ENCODE measurements at places on chromosomes 16 and 17.
A peak's percentile ranks its signal among the peaks of the same experiment; 100 is the strongest.

- no peak for DNase-seq
These were observed 272.4 kb downstream of the IRF8 start for GRCh38 chr16:86171329-86171728.

GRCh38 chr17:62882284-62882683, 74.2 kb upstream of the MARCHF10 start:
- no peak for DNase-seq

DNA sequence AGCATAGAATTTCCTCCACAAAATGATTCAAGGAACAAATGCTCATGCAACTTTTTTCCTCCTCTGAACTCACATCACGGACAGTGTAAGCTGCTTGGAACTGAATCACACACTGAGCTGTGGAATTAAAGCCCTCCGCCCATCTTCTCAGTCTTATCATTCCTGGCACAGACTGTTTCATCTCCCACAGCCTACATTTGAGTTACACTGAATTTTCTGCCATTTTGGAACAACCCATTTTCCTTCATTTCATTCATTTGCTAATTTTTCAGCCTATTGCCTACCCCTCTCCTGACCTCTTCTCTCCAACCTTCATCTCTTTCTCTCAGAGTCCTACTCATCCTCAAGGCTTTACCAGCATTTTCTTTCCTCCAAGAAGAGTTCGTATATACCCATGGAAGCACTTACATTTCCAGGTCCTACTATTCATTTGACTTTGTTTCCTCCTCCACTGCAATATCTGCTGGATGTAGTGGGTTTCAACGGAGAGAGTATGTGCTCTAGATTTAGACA, 39.1 kb upstream of the TOM1L1 start:
- DNase-seq: no peak

- DNase-seq: no peak
These were observed 83.7 kb downstream of the LMF1 start for GRCh38 chr16:886802-887731.

GRCh38 chr17:63622574-63623390, 565 bp downstream of the MAP3K3 start:
- peak; percentile 17 for DNase-seq

- no peak for DNase-seq
These were observed 58.3 kb downstream of the WIPI1 start for GRCh38 chr17:68398691-68399637.

GRCh38 chr16:77191259-77191969, 424 bp downstream of the MON1B start:
- no peak for DNase-seq

DNA sequence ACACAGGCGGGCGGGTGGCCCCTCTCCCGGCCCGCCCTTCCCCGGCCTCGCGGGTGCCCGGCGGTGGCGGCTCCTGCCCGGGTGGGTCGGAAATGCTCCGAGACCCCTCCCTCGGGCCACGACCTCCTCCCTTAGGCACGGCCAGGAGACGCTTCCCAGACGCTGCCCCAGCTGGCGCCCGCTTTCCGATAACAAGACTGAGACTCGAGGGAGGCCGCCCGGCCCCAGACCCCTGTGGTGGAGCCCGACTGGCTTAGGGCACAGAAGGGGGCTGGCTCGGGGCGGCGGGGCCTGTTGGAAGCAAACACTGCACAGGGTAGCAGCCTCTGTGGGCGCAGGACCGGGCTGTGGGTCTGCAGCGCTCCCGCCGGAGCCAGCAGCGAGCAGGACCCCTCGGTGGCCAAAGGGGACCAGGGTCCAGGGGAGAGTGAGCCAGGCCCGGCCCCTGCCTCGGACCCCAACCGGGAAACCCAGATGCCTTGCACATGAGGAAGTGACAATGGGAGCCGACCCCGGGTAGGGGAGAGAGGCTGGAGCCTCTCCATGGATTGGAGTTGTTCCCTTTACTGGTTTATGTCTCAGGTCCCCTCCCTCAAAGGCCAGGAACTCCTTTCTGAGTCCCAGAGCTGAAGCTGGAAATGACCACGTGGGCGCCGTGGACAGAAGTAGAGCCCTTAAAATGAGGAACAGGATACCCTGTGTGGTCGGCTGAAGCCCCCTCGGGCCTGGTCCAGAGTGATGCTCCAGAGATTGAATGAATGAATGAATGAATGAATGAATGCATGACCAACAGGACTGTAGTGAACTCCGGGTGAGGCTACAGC, 19.8 kb upstream of the ADCY7 start:
- no peak for DNase-seq

DNA sequence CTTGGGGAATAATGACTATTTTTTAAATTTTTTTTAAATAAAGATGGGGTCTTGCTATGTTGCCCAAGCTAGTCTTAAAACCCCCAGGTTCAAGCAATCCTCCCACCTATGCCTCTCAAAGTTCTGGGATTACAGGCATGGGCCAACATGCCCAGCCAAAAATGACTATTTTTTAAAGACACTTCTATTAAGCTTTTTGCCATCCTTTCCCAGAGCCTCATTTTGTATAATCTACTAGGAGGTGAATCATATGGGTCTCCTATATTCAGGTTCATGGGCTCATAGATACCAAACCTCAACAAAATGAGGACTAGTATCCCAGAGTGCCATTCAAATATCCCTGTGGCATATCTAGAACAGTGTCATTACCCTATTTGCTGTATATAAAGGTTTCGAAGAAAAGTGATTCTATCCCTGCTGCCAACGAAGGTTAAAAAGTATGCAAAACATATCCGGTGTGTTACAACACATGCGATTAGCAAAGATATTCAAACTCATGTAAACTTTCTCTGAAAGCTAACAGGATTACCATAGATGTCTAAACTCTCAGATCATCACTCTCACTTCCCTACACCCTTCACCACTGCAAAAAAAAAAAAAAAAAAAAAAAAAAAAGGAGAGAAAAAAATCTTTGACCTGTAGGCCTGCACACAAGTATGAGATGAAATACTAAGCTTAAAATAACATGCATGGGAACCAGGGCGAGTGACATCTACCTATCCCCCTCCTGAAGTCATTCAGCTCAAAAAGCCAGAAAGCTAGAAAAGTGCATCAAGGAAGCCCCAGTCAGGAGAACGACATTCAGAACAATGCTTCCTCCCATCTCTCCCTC, 23.5 kb downstream of the XPO6 start:
- DNase-seq: no peak

- DNase-seq: no peak
These were observed 31.6 kb downstream of the VWA3A start for GRCh38 chr16:22123759-22124490.

- no peak for DNase-seq
These were observed 157.9 kb downstream of the PPM1E start for GRCh38 chr17:58913552-58913951.

DNA sequence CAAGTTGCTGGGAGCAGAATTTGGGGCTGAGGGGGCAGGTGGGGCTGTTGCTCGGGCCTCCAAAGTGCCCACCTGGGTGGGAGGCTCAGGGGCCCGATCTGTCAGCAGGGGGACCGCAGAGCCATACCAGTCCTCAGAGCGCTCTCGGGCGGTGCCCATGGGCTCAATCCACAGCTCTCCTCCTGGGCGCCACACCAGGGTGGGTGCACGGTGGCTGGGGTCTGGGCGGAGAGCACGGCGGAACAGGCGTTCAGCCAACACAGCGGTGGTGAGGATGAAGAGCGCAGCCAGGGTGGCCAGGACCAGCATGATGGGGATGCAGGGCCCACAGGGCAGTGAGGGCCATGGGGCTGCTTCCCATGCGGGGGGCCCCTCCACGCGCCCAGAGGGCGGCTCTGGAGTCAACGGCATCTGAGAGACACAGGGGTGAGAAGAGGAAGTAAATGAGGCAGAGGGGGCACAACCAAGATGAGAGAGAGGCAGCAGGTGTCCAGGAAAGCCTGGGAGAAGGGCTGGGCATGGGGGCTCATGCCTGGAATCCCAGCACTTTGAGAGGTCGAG, 1.2 kb downstream of the C16orf54 start:
- no peak for DNase-seq

DNA sequence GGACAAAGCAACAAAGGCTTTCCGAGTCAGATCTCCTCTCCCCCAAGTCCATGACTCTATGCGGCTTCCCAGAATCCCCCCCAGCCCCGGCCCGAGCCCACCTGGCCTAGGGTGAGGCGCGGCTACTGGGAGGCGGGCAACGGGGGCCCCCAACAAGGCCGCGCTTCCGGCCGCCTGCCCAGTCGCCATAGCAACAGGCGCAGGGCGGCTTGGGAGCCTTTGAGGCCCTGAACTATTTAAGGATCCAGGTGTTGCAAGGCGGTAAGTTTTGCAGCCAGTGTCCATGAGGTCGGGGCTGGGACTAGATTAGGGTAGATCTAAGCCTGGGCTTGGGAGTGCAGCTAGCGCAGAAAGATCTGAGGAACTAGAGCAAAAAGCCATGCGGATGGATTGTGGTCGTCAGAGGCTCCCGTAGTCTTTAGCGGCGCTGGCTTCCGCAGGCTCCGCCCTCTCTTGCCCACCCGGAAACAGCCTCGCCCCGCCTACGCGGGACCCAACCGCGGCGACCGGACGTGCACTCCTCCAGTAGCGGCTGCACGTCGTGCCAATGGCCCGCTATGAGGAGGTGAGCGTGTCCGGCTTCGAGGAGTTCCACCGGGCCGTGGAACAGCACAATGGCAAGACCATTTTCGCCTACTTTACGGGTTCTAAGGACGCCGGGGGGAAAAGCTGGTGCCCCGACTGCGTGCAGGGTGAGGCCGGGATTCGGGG, at the start of the genes KIAA0753 and TXNDC17:
KIAA0753 (minus strand) TSS at position 176 of the 711 bp plus-strand sequence. CDS start 5,608 bp downstream, outside the sequence.
TXNDC17 (plus strand) TSS at position 525 of the 711 bp plus-strand sequence; CDS start at position 548, 23 bp downstream.
- DNase-seq: peak; percentile 93

GRCh38 chr16:88478889-88479792, 26.1 kb downstream of the ZFPM1 start:
- DNase-seq: no peak

DNA sequence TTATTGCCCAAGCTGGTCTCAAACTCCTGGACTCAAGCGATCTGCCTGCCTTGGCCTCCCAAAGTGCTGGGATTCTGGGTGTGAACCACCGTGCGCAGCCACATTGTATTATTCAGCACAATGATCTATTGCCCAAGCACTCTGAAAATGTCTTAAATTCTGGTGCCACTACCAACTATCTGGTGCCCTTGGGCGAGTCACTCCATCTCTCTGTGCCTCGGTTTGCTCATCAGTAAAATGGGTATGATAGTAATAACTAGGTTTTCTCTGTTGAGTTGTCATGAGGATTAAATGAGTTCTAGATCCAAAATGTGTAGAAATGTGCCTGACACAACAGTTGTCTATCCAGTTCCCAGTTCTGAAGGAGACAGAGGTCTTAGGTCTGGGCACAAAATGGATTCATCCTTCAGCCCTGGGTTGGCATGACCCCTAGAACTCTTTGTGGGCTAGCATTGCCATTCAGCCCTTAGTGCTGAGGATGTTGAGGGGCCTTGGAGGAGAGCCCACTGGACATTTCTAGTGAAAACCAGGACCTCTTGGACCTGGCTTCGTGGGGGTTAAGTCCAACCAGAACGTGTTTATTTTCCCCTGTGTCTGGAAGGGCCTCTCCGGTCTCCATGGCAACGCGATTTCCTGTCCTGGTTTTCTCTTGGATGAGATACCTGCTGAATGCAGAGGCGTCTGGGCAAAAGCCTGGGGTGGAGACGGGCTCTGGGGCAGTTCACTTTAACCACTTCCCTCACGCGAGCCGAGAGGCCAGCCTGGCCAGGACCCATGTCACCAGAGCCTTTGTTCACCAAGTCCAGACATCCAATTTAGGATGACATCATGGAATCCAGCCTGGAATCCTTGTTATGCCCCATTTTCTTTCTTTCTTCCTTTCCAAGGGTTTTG, 43.7 kb upstream of the TNRC6A start:
- no peak for DNase-seq

GRCh38 chr17:8726941-8727555, 17.6 kb downstream of the CCDC42 start:
- DNase-seq: no peak

GRCh38 chr16:77579351-77579891, 142.9 kb upstream of the NUDT7 start:
- no peak for DNase-seq

DNA sequence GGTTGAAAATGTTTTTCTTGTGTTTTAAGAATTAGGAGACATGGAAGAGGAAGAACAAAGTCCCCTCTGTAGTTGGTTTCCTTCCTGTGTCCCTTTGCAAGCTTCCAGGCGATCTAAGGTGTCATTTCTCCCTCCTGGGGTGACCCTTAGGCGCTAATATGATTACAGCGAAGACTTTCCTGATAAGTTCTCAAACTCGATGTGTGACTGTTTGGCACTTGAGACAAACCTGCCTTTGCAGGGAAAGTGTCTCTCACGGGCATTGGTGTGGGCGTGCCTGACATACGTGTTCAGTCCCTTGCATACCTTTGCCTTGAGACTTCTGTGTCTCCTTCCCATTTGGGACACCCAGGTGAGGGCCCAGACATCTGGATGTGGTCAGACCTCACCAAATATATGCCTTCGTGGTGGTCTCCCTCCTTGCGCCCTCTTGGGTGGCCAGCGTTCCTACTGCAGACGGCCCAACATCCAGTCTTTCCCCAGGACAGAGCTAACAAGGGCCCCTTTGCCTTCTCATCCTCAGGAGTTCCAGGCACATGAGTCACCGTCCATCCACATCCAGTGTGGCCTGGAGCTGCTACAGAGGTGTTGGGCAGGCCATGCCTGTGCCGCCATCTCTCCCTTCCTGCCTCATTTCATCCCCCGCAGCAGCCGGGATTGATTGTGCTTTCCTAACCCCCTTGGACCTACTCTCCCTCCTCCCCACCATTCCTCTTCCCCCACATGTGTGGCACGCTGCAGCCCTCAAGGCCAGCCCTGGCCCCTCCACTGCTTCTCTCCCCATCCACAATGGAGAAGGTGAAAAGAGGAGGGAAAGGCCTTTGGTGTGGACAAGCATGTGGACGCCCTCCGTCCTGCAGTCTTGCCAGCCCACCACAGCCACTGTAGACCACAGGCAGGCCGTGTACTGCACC, 3.1 kb upstream of the JPT2 start:
- DNase-seq: no peak

- no peak for DNase-seq
These were observed 13.9 kb downstream of the CLUH start for GRCh38 chr17:2697611-2698162.

GRCh38 chr16:75644240-75645012, 3.0 kb downstream of the KARS1 start:
- no peak for DNase-seq

DNA sequence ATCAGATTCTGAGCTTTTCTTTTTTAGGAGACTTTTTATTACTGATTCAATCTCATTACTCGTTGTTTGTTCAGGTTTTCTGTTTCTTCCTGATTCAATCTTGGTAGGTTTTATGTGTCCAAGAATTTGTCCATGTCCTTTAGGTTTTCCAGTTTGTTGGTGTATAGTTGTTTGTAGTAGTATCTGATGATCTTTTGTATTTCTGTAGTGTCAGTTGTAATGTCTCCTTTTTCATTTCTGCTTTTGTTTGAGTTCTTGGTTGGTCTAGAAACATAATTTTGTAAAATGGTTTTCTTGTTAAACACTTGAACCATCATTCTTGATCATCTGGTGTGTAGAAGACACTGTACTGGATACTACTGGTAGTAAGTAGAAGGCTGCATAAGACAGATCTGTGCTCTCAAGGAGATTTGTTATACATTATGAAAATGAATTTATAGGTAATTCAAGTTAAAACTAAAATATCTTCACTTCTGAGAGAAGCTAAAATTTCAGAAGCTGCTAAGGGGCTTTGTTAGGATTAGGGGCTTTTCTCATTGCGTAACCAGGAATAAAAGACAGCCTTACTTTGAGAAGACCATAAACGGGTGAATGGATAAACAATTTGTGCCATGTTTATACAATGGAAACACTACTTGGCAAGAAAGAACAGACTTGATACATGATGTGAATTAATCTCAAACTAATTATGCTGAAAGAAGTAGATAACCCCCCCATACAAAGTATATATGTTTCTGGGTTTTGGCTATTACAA, 44.0 kb downstream of the NSRP1 start:
- no peak for DNase-seq
